ENCODE measurements at places on chromosomes 1 and 21. TPM values are rescaled to one million over a fixed set of nuclear protein-coding genes. Genes with fewer than 3 reads are reported as not detected.

ERICH3 gene
- not detected for total RNA-seq

CFHR2 gene
- total RNA-seq = not detected

CFAP141 gene
- not detected for total RNA-seq

FAAH gene
- total RNA-seq = 0.65 TPM

GPR37L1 gene
- not detected for total RNA-seq

PPP2R5A gene
- total RNA-seq = 23.7 TPM

ESPN gene
- total RNA-seq = not detected

UBL4B gene
- not detected for total RNA-seq

CDC42BPA gene
- total RNA-seq = 82.5 TPM

BRDT gene
- not detected for total RNA-seq

DEDD gene
- total RNA-seq = 7.8 TPM

COL6A2 gene
- 1,068 TPM for total RNA-seq

SPATA1 gene
- 0.41 TPM for total RNA-seq

GFI1 gene
- 0.65 TPM for total RNA-seq

SORT1 gene
- total RNA-seq = 3.0 TPM

HSD3B2 gene
- total RNA-seq = not detected

NT5C1A gene
- total RNA-seq = not detected
